ENCODE measurements at places on chromosomes 5 and 9. TPM values are rescaled to one million over a fixed set of nuclear protein-coding genes. Genes with fewer than 3 reads are reported as not detected.

Gene NUTM2G
- not detected for total RNA-seq

Gene RNF183
- not detected for total RNA-seq

Gene BTNL3
- total RNA-seq = not detected

Gene PCDHB16
- 5.8 TPM for total RNA-seq

Gene OR1Q1
- not detected for total RNA-seq

Gene ZNF454
- 10.6 TPM for total RNA-seq

Gene CACFD1
- total RNA-seq = 23.1 TPM

Gene RPP25L
- total RNA-seq = 12.7 TPM

Gene RELL2
- 18.9 TPM for total RNA-seq

Gene OR1J2
- not detected for total RNA-seq

Gene KIF20A
- total RNA-seq = 7.6 TPM

Gene CD274
- 1.6 TPM for total RNA-seq

Gene PCDHB8
- total RNA-seq = 8.1 TPM

Gene PCDHA9
- 11.3 TPM for total RNA-seq

Gene NFX1
- 21.2 TPM for total RNA-seq

Gene LCN2
- total RNA-seq = not detected

Gene C5orf52
- total RNA-seq = not detected

Gene OMD
- total RNA-seq = 1.6 TPM

Gene OR13C9
- 0.46 TPM for total RNA-seq

Gene RPL37
- 822 TPM for total RNA-seq

Gene TLX3
- not detected for total RNA-seq

Gene RNF38
- 51.9 TPM for total RNA-seq

Gene PPP2R2B
- total RNA-seq = 134 TPM

Gene LHX6
- total RNA-seq = 22.1 TPM

Gene LECT2
- not detected for total RNA-seq

Gene PCDHGC5
- total RNA-seq = 9.5 TPM

Gene NIPBL
- 51.4 TPM for total RNA-seq

Gene SFXN1
- 96.4 TPM for total RNA-seq

Gene FRMPD1
- total RNA-seq = 3.0 TPM

Gene SLC6A7
- 20.5 TPM for total RNA-seq

Gene BARX1
- total RNA-seq = not detected

Gene IL5
- not detected for total RNA-seq

Gene OTP
- 3.2 TPM for total RNA-seq

Gene ARHGEF28
- total RNA-seq = 15.0 TPM

Gene EIF4E1B
- 0.46 TPM for total RNA-seq

Gene CARTPT
- total RNA-seq = 2.3 TPM

Gene INSL4
- total RNA-seq = not detected

Gene CCNJL
- total RNA-seq = 2.5 TPM

Gene CSF2
- total RNA-seq = not detected

Gene PCDHA10
- total RNA-seq = 11.5 TPM

Gene IRX1
- 12.7 TPM for total RNA-seq

Gene ABCA1
- total RNA-seq = 32.5 TPM

Gene HEXB
- 41.8 TPM for total RNA-seq

Gene SPATA31A3
- total RNA-seq = not detected

Gene ADCY2
- total RNA-seq = 32.3 TPM

Gene PNPLA7
- 1.6 TPM for total RNA-seq
